ENCODE measurements at places on chromosomes 1 and 21.

DNA sequence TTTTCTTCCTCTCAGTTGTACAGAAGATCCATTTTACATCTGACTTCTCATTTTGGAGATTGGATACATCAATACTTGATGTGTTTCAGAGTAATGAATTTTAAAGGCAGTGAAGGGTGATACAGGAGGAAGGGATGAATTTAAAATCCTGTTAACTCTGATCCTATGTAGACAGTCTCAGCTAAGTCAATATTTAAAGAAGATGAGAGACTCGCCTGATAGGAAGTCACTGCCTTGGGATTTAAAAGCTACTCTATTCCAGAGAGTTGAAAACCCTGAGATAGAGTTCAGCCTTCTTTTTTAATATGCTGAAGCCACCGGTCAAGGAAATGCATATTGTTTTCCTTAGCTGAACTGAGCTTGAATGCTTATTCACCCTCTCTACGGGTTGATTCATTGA lies 42.7 kb downstream of the HUNK start:
- no peak for DNase-seq

DNA sequence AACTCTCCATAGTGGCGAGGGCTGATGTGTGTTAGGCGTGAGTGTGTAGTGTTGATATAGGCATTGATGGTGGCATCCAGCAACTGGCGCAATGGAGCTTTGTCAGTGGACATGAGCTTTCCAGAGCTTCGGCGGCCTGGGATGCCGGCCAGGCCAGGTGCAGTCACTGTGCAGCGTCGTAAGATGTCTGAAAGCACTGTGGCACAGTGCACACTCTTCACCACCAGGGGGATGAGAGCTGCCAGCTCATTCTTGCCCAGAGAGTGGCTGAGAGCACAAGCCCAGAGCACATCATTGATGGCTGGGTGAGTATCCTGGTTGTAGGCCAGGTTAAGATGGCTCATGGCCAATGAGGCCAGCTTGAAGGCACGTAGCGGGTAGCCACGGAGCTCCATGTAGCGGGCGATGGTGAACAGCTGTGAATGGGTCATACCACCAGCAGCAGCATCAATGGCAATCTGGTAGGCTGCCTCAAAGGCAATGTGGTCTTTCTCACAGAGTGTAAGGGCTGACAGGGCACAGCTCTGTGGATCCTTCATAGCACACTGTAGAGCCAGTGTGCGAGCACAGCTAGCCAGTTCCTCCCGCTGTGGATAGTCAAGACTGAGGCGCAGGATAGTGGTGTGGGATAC lies 6.7 kb downstream of the UROD start:
- DNase-seq = peak; percentile 54

GRCh38 chr1:70487910-70488665 lies 77.0 kb downstream of the CTH start:
- DNase-seq = no peak

- no peak for DNase-seq
These were observed 24.8 kb downstream of the SLC19A1 start for GRCh38 chr21:45517249-45518065.

DNA sequence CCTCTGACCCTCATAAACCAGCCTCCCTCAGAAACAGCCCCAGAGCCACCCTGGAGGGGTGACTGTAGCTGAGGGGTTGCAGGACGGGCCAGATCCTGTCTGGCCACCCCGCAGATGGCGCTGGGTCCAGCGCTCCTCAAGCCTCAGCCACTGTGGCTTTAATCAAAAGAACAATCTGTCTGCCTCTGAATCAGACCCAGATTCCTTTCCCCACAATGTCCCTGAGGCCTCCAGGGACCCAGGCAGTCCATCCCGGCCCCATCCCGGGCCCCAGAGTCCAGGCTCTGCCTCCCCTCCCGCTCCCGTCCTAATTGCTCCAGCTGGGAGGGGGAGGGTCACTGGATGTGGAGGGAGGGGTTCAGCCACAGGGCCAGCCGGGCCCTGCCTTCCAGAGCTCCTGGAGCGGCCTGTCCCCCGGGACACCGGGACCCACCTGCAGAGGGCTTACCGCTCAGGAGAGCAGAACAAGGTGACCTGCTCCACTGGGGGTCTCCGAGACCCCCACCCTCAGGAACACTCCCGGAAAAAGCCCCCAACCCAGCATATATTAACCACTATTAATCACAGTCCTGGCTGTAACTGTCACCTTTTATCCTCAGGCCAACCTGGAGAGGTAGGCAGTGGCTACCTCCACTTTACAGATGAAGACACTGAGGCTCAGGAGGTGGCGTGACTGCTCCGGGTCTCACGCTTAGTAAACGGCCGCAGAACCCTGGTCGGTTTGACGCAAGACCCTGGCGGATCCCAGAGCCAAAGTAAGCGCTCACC lies 836 bp upstream of the FBLIM1 start:
- no peak for DNase-seq

GRCh38 chr1:185869590-185869989 lies 135.4 kb downstream of the HMCN1 start:
- DNase-seq = no peak

- DNase-seq = no peak
These were observed 26.3 kb upstream of the CYP4B1 start for GRCh38 chr1:46772571-46772970.

Measured in activated CD8-positive, alpha-beta memory T cell treated with anti-CD3 and anti-CD28 coated beads, Interleukin-2, amount 50 U/mL, for 4 hours (primary cell).